ENCODE measurements at places on chromosomes 11 and 22.

DNA sequence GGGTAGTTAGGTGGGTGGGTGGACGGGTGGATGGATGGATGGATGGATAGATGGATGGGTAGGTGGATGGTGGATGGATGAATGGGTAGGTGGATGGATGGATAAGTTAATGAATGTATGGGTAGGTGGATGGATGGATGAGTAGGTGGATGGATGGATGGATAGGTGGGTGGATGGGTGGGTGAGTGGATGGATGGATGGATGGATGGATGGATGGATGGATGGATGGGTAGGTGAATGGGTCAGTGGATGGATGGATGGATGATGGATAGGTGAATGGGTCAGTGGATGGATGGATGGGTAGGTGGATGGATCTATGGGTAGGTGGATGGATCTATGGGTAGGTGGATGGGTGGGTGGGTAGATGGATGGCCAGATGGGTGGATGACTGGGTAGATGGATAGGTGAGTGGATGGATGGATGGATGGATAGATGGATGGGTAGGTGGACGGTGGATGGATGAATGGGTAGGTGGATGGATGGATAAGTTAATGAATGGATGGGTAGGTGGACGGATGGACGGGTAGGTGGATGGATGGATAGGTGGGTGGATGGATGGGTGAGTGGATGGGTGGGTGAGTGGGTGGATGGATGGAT is 41.5 kb upstream of the RTL6 start:
- DNase-seq, result no peak

- no peak for DNase-seq
These were observed 494.4 kb upstream of the B3GAT1 start for GRCh38 chr11:134906356-134906955.

DNA sequence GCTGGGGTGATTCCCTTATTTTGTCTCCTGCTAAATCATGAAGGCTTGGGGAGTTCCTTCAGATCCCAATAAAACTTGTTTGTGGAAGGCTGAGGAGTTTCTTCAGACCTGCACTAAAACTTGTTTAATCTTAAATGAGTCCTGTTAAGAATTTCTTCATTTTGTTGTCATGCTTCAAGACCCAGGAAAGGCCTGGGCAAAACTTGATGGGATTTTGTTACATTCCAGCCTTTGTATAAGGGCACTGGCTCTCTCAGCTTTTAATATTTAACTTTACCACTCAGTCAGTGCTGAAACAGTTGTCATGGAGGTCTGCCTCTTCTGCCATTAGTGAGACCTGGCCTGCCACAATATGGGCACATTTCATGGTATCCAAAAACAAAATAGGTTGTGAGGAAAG is 699.0 kb downstream of the ETS1 start:
- no peak for DNase-seq

- DNase-seq, result no peak
These were observed 18.9 kb upstream of the PISD start for GRCh38 chr22:31680861-31681341.

DNA sequence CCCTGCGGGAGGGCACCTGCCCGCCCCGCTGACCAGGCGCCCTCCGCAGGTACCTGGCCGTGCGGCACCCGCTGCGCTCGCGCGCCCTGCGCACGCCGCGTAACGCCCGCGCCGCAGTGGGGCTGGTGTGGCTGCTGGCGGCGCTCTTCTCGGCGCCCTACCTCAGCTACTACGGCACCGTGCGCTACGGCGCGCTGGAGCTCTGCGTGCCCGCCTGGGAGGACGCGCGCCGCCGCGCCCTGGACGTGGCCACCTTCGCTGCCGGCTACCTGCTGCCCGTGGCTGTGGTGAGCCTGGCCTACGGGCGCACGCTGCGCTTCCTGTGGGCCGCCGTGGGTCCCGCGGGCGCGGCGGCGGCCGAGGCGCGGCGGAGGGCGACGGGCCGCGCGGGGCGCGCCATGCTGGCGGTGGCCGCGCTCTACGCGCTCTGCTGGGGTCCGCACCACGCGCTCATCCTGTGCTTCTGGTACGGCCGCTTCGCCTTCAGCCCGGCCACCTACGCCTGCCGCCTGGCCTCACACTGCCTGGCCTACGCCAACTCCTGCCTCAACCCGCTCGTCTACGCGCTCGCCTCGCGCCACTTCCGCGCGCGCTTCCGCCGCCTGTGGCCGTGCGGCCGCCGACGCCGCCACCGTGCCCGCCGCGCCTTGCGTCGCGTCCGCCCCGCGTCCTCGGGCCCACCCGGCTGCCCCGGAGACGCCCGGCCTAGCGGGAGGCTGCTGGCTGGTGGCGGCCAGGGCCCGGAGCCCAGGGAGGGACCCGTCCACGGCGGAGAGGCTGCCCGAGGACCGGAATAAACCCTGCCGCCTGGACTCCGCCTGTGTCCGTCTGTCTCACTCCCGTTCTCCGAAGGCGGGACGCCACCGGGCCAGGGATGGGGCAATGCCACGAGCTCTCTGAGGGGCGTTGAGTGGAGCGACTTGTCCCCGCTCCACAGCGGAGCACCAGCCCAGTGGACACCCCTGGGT is 1.8 kb downstream of the GALR3 start:
- DNase-seq, result peak; percentile 14

GRCh38 chr11:34148504-34149165 is 43.2 kb downstream of the NAT10 start:
- DNase-seq, result no peak

GRCh38 chr22:22103078-22103875 is 120.7 kb upstream of the TOP3B start:
- DNase-seq, result peak; percentile 21

GRCh38 chr11:11980841-11981308 is 27.6 kb downstream of the DKK3 start:
- no peak for DNase-seq

- no peak for DNase-seq
These were observed 37.0 kb downstream of the BCL2L13 start for GRCh38 chr22:17675584-17675983.

DNA sequence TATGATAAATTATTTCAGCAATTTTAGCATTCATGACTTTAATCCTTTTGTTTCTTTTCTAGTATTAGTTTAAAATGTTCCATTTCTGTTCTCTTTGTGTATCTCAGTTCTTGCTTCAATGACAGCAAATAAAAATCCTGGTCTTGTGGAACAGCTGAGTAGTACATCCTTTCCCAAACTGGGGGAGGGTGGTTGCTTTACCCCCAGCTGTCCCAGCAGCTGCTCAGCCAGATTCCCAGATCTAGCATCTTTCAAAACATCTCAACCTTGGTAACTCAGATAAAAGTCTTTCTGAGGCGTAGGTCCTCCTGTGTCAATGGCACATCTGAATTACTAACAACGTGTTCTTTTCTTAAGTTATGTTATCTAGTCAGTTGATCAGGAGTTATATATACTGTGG is 72.2 kb upstream of the GRK2 start:
- no peak for DNase-seq

GRCh38 chr22:41913040-41913719 is 1.7 kb downstream of the SHISA8 start:
- peak; percentile 43 for DNase-seq

- DNase-seq, result no peak
These were observed 19.3 kb upstream of the TMPRSS5 start for GRCh38 chr11:113725407-113725806.

DNA sequence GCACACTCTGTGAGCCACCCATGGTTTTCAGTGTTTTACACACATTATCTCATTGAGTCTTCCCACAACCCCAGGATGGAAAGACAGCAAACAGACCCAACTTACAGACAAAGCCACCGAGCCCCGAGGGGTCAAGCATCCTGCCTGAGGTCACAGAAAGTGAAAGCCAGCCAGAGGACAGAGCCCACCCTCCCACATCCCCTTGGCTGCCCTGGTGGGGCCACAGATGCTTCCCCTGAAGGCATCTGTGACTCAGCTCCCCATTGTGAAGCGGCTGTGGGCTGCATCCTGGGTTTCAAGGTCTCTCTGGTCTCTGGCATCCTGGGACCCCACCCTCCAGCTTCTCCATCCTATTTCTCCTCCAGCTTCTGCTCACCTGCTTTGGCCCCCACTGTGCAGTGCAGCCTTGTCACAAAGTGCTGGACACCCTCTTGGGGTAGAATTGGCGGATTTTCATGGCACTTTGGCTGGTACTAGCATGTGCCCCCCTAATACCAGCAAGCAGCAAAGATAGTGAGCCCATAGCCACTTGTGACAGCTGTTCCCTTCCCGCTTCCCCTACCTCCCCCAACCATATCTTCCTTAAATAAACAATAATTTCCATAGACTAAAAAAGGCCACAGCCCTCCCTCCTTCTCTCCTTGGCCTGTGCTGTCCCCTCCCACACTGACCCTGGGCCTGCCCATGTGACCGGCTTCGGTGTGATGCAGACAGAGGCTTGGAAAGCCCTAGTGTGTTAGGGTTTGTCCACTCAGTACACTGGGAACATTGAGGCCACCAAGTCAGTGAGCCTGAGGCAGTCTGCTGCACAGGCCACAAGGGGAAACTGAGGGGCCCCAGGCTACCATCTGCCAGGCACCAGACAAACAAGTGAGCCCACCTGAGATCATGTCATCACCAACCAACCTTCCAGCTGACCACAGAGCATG is 53.9 kb upstream of the SHISAL1 start:
- no peak for DNase-seq

GRCh38 chr11:60836866-60837515 is 4.9 kb upstream of the CCDC86 start:
- DNase-seq, result no peak

DNA sequence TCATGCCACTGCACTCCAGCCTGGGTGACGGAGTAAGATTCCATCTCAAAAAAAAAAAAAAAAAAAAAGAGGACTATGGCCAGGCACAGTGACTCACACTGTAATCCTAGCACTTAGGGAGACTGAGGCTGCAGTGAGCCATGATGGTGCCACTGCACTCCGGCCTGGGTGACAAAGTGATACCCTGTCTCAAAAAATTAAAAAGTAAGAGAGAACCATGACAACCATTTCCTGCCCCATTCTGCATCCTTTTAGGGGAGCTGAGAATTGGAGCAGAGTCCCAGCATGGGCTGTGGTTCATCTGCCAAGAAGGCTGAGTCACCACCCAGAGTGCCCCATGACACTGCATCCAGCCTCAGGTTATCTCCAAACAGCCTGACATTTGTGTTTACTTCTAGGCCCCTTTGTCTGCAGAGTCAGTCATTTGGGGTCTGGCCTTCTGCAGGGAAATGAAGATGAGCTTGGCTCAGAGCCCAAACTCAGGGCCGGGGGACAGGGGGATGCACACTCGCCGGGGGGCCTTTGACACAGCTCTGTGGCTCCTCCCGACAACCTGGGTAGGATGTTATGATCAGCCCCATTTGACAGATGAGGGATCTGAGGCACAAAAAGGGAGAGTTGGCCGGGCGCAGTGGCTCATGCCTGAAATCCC is 4.7 kb downstream of the CSDC2 start:
- DNase-seq, result peak; percentile 22

DNA sequence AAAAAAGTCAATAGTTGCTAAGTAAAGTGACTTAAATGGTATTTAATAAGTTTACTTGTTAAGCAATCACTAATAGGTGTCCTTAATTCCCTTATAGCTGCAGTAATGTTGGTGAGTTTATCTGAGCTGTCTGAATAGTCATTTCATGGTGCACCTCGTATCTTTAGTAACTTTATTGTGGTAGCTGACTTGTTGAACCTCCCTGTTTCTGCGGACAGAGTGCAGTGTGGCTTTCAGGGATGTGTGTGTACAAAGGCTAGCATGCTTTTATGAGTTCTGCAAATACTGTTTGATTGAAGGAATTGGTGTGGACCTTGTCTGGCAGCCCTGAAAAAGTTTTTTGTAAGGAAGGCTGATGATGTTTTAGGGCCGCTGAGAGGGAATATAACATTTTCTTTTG is 2.6 kb downstream of the ZNRF3 start:
- no peak for DNase-seq

- DNase-seq, result peak; percentile 83
These were observed 9.9 kb upstream of the IGLL5 start for GRCh38 chr22:22877523-22878210.

DNA sequence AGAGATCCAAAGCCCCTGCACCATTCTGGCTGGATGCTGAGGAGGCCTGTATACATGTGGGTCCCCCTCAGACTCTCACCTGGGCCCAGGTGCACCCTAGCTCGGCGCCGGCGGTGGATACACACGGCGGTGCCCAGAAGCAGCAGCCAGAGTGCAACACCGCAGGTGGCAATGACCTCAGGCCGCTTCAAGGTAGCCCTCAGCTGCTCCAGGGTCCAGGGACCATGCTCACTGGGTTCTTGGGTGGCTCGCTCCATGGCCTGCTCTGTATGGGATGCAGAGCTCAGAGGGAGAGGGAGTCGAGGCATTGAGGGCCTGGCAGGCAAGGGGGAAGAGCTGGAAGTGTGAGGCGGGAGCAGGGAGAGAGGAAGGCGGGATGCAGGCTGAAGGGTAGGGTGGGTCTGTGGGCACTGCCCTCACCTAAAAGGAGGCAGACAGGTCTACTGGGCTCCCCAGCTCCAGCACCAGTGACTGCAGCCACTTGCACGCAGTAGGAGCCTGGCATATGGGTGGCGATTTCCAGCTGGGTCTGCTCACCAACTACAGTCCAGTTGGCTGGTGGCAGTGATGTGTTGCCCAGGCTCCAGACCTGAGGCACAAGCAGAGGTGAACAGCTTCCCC is 3.8 kb downstream of the ROBO4 start:
- no peak for DNase-seq

- DNase-seq, result no peak
These were observed 38.0 kb downstream of the EXT2 start for GRCh38 chr11:44133335-44133946.

- no peak for DNase-seq
These were observed 38.5 kb downstream of the TIMP3 start for GRCh38 chr22:32839831-32840584.

DNA sequence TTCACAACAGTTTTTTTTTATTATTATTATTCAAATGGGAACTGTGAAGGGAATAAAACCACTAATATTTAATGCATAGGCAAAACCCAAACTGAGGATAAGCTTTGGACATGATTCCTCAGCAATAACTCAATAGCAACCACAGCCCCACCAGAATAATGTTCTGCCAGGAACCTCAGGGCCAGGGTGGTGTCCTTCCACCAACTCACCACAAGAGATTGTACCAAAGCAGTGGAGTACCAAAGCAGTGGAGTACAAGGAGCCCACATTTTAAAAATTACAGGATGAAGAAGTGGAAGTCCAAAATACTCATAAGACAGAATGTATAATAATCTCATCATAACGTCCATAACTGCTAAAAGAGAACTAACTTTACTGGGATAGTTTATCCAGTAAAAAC is 32.5 kb upstream of the FZD4 start:
- no peak for DNase-seq
